CD4-positive, alpha-beta memory T cell (primary cell): ENCODE measurements at places on chromosomes 4 and X.

DNA sequence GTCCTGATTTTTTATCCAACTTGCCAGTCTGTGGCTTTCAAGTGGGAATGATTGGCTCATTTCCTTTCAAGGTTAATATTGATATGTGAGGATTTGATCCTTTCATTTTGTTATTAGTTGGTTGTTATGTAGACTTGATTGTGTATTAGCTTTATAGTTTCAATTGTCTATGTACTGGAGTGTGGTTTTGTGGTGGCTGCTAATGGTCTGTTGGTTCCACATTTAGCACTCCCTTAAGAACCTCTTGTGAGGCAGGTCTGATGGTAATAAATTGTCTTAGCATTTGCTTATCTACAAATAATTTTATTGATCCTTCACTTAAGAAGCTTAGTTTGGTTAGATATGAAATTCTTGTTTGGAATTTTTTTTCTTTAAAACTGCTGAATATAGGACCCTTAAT lies 190.6 kb downstream of the CPXCR1 start:
- DNase-seq = no peak

DNA sequence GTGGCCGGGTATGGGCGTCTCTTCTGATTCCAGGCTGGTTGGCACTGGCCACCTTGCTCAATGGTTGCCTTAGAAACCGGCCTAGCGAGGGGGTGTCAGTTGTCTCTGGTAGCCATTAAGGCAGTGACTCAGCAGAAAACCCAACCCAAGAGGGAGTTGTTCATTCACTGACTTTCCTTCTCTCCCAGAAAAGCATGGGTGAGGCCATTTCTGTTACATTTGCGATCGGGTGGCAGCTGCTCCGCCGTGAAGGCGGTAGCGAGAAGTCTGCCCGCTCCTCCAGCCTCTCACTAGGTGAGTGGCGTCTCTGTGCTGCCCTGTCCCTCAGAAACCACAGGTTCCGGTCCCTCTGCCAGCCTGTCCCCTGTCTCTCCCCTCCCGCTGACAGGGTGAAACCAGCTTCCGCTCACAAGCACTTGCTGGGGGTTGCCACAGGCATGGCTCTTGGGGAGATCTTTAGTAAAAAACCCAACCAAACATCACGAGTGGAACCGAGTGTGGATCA lies 17.4 kb downstream of the IRAK1 start:
- peak; percentile 39 for DNase-seq

DNA sequence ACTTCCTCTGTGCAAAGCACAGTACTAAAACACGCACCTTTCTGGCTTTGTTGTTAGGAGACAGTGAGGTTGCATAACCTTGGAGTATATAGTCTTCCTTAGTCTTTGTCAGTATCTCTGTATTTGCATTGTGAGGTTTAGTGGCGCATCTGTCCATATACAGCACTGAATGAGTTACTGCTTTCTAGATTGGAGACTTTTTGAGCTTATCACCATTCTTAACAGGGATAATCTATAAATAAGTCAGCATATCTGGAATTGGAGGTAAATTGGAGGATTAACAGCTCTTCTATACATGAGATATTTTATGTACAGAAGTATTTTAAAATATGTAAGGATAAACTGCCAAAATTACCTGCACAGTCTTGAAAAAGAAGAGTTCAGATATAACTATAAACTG lies 4.3 kb downstream of the FHDC1 start:
- no peak for DNase-seq

DNA sequence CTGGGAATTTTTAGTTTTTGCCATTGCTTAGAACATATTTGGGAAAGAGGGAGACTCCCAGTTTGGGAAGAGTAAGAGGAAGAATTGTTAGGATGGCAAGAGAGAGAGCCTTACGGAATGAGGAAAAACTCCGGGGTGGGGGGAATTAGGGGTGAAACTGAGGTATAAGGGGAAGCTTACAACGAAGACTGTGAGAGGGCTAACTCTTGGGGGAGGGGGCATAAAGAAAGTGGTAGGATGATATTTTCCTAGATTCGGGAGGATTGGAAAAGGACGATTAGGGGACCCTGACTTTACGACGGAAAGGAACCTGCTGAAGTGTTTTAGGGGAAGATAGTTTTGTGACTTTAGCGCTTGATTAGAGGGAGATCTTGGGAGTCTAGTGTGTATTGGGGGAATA lies 86.2 kb upstream of the HPRT1 start:
- DNase-seq = no peak

- no peak for DNase-seq
Measured at GRCh38 chrX:135421932-135422809, at the start of gene SMIM10L2A. SMIM10L2A (plus strand) TSS chrX:135421944; CDS start chrX:135422132, 188 bp downstream.

- no peak for DNase-seq
Measured at GRCh38 chr4:114754616-114755015, 156.0 kb downstream of the UGT8 start.
